Stimulated activated CD4-positive, alpha-beta T cell treated with anti-CD3 and anti-CD28 coated beads, Interleukin-1b, Interleukin-23, amount 100 ng/mL, for 1 hour (primary cell): ENCODE measurements at places on chromosomes 4 and X.

DNA sequence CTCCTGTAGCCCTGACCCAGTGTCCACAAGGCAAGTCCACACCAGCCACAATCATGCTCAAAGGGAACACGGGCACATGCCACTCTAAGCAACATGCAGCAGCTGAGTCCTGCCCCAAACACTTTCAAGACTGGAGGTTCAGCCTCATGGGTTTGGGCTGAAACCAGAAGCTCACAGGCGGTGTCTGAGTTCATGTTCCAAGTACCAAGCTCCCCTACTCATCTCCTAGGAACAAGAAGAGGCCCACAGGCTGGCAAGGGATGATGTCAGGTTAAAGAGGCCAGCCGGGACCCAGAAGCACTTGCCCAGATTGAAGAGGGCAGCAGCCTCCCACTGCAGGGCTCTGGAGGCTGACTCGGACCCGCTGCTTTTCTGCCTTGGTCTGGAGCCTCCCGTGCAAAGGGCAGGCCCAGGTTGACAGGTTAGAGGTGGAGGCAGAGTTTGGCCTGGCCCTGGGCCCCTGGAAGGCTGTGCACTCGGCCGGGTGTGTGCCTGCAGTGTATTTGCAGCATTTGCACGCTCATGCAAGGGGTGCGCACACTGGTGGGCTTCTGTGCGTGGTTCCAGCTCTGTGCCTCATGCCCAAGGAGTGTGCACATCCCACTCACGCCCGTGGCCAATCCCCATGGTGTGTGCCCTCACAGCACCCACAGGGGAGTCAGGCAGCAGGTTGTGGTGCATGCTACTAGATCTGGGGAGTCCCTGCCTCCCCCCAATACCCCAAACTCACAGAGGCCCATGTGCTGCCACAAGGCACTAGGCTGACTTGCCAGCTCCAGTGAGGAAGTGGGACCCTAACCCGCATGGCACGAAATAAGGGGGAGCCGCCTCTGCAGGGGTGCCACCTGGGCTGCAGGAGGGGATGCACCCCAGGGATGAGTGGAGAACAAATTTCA lies 2.4 kb downstream of the HMX1 start:
- DNase-seq = no peak

DNA sequence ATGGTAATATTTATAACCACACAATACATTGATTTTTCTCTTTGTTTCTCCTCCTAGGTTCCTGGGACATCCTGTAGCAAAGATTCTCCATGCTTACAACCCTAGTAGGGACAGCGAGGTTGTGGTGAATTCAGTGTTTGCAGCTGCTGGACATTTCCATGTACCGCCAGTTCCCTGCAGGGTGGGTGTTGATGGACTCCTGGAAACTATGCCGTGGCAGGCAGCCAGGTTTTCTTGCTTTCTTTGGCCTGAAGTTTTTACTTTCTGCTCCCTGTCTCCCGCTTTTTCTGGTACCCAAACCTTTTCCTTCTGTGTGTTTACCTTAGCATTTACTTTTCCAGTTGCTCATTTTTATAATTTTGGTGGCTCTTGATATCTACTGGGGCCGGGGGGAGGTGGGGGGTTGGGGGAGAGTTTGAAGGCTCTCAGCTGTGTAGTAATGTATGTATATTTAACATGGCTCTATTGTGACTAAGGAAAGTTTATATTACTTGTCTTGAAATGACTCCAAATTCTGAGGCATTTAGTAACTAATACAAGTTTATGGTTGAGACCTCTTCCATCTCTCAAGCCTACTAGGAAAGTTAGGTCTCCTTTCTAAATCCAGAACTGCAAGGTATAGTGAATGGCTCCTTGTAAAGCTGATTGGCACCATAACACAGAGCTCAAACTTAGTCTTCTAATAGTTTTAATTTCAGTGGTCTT lies 89.7 kb downstream of the TMEM131L start:
- no peak for DNase-seq

GRCh38 chr4:105014635-105015034 lies 132.0 kb upstream of the TET2 start:
- no peak for DNase-seq

- DNase-seq = no peak
Measured at GRCh38 chr4:87117732-87118075, 102.7 kb downstream of the KLHL8 start.

DNA sequence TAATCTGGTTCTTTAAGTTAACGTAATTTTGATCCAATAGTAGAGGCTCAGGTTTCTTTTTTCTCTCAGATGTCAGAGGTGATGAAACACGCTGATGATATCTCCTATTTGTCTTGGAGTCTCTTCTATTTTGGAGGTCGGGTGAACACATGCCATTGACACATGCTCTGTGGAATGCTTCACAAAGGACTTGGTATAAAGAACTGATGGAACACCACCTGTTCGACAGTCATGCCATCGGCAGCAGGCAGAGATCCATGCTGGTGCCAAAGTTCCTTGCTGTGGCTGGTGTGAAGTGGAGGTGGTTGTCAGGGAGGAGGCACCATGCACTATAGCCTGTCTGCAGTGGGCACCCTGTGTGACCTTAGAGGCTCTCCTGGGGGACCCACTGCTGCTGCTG lies 94.9 kb downstream of the ATP8A1 start:
- no peak for DNase-seq

GRCh38 chrX:40143001-40143400 lies 45.2 kb upstream of the BCOR start:
- no peak for DNase-seq

- no peak for DNase-seq
Measured at GRCh38 chr4:118265312-118266144, 87.3 kb downstream of the PRSS12 start.

DNA sequence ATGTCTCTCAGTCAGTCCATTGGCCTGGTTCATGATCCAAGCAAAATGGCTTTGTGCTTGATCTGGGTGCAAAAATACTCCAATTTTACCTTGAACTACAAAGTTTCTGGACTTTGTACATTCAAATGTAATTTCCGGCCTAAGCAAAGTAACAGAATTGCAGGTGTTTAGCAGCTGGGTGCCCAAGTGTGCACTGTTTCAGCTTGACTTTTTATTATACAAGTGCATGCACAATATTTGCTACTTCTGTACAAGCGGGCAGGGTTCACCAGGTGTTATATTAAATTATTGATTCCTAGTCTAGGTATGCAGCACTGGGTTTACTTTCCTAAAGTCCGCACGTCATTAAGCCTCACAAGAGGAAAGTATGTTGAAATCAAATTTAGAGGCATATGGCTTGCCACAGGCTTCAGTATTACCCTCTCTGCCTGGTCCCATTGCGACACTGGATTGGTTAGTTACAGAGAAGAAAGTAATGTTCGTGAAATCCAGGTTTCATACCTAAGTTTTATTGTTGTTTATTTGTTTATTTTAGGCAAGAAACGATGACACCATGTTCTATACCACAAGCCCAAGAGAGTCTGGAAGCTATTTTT lies 376.9 kb upstream of the CTSO start:
- no peak for DNase-seq

DNA sequence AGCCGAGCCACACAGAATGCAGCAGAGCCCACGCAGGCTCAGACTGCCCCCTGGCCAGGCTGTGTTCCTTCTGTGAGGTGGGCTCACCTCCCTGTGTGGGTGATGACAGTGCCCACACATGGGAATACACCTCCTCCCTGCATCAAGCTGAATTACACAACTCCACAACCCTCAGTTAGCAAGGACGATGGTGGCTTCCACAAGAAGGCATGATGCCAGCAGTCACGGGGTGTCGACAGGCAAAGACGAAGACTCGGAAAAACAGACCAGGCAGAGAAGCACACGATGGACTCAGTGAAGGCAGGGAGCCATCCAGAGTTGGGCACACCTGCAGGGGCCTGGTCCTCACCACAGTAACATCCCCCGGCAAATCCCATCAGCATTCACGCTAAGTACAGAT lies 12.1 kb downstream of the LETM1 start:
- no peak for DNase-seq

DNA sequence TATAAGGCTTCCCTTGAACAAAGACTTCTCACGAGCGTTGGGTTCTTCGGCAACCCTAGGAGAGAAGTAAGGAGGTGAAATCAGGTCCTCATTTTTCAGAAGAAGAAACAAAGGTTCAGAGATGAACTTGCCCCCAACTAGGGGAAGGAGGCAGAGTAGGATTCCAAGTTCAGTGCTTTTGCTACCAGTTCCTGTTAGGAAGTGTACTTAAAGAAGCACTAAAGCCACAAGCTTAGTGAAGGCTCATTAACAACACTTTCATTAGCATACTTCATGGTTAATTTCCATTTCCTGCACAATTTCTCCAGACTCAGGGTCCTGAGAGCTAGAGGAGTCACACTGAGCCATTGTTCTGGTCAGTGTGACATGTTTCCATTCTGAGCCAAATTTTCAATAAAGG lies 52.1 kb downstream of the VSIG4 start:
- no peak for DNase-seq

GRCh38 chr4:12139296-12139695 lies 710.6 kb upstream of the HS3ST1 start:
- DNase-seq = no peak

GRCh38 chr4:7448036-7448435 lies 13.3 kb upstream of the PSAPL1 start:
- DNase-seq = no peak

GRCh38 chr4:126733301-126733700 lies 899.5 kb upstream of the INTU start:
- no peak for DNase-seq

DNA sequence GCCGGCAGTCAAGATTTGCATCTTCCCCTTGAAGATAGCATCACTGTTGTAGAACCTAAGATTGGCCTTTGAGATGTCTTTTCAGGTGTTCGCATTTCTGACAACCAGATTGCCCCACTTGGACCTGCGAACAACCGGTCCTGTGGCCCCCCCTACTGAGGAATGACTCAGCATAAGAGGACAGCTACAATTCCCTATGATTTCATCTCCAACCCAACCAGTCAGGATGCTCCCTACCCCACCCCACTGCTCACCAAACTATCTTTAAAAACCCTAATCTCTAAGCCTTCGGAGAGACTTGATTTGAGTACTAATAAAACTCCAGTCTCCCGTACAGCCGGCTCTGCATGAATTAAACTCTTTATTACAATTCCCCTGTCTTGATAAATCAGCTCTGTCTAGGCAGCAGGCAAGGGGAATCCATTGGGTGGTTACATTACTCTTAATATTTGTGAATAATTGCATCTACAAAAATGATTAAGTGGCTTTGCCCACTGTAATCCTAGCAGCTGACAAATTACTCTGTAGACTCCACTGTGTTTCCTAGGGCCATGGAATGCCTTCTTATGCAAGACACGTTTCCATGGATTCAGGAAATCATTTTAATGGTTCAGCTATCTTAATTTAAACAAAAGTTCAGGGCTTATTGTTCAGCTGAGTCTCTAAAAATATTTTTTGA lies 95.4 kb downstream of the GPR143 start:
- no peak for DNase-seq

DNA sequence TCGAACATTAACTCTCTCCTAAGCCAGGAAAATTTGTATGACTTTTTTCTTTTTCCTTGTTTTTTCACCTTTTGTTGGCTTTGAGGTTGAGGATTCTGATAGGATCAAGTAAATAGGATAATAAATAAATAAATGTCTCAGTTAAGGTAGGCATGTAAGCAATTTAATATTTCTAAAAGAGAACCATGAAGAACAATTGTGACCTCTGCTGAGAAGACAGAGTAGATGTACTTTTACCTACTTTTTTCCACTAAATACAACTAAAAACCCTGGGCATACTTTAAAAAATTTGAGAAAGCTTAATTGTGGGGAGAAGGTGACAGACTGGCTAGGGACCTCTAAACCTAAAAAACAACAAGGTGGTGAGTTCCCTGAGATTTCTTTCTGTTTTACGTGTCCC lies 31.6 kb upstream of the CLNK start:
- DNase-seq = no peak

DNA sequence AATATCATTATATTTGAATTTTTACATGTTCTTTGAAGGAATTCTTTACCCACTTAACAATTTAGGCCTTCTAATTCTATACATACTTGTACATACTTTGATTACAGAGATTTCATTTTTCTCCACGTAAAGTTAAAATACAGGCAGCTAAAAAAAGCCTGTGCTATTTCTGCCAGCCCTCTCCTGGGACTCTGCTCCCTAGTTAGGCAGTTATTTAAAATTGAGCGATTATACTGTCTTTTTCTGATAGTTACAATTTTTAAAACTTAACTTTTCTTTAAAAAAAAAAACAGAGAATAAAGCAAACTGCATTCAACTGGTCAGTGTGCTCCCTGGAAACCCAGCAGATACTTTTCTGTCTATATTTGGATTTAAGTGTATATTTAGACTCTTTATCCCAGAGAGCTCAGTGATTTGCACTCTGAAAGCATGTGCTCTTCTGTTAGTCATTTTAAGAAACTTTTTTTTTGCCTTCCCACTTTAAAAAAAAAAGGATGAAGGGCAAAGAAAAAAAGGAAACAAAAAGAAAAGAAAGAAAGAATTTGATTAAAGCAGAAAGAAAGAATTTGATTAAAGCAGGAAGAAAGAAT lies 18.1 kb upstream of the FAM241A start:
- DNase-seq = no peak

GRCh38 chr4:99252746-99253145 lies 33.7 kb upstream of the ADH6 start:
- no peak for DNase-seq

DNA sequence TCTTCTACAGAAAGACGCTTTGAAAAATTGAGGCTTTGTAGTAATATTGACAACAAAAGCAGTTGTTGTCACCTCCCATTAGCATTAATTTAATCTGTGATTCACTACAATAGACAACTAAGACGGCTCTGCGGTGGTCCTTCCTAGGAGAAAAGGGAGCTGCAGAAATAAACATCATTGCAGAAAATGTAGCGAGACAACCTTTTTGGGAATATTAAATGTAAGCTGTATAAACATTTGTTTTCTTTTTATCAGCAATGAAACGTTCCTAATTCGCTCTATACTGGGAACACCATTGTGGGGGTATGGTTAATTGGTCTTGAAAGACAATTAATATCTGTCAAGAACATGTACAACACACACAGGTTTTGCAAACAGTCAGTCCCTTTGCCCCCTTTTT lies 583.3 kb upstream of the TENM3 start:
- no peak for DNase-seq

- DNase-seq = no peak
Measured at GRCh38 chr4:57042711-57043169, 64.0 kb downstream of the POLR2B start.

GRCh38 chr4:144591401-144591800 lies 54.6 kb upstream of the HHIP start:
- DNase-seq = no peak

DNA sequence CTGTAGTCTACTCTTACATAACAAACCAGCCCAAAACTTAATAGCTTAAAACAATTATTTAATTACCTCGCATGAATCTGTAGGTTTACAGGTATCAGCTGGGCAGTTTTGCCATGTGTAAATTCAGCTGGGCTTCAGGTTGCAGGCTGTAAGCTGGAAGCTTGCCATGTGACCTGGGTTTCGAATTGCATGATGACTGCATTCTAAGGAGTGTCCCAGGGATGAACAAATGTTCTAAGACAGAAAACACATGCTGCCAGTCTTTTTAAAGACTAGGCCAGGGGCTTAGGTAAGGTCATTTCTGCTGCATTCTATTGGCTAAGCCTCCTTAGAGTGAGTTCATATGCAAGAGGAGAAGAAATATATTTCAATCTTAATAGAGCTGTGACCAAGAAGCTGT lies 44.8 kb downstream of the GRIA2 start:
- DNase-seq = no peak
